ENCODE measurements at places on chromosomes 13 and 19.

DNA sequence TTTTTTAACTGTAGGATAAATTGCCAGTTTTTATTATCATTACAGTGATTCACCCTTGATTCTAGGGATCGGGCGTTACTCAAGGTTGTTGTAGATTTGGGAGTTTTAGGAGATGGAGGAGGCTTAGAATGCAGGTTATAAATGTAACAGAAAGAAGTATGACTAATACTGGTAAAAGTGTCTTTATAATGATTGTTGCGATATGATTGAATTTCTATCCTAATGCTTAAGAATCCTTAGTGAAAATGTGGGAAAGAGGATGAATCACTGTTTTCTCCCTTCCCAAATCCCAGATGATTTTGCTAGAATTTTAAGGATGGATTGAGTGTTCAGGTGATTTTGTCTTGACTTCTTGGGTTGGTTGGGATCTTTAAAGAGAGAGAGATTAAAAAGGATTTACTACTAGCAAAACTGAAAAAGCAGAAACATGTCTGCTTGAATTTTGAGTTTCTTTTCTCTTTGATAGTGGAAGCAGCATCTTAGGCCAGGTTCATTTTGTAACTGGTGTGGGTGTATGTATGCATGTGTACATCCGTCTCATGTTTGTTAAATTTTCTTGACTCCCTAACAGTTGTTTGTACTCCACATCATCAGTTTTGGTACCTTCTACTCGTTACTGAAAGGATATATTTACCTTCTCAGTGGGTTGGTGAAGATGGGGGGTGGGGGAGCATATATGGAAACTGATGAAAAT is 25.9 kb downstream of the ARHGAP35 start:
- DNase-seq: no peak

GRCh38 chr13:85520445-85520844 is 278.8 kb downstream of the SLITRK6 start:
- no peak for DNase-seq

- no peak for DNase-seq
Measured at GRCh38 chr13:97976610-97977521, 23.4 kb downstream of the IPO5 start.

DNA sequence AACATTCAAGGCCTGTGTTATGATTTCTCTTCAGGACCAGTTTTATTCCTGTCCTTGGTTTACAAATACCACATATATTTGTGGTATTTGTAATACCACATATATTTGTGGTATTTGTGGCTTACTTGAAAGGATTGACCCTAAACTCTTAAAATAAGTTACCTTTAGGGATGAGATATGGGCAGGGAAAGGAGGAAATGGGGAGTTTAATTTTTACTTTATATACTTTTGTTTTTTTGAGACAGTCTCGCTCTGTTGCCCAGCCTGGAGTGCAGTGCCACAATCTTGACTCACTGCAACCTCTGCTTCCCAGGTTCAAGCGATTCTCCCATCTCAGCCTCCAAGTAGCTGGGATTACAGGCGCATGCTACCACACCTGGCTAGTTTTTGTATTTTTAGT is 2.3 kb upstream of the TGDS start:
- no peak for DNase-seq

GRCh38 chr13:77985866-77986636 is 67.4 kb upstream of the EDNRB start:
- no peak for DNase-seq

DNA sequence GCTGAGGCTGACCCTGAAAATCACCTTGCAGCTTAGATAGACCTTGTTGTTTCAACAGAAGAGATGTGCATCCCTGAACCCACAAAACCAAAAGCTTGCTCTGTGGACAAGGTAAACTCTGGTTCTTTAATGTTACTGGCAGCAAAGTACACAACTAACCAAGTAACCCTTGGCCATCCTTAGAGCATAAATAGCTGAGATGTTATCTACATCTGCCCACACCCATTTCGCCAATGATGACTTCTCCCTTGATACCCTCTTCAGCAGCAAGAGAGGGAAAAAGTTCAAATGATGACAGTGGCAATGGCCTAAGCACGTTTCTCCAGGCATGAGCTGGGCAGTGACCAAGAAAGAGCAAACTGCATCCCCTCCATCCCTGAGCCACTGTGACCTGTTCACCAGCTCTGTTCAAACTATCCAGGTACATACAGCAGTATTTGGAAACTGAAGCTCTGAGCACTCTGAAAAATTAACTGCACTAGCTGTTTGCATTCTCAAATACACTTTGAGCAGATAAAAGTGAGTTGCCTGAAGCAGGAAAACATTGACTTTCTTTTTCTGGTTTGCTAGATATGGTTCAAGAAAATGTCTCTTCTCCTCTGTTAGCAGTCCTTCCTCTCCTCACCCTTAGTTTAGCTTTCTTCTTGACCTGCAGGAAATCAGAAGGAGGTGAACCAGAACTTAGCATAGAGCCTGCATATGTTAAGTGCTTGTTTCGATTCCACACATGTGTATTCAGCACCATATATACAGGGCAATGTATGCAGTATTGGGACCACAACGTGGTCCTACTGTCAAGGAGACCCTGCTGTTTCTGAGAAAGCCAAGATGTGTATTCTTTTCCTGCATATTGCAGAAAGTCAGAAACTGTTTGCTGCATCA is 231.7 kb downstream of the FOXO1 start:
- DNase-seq: no peak

DNA sequence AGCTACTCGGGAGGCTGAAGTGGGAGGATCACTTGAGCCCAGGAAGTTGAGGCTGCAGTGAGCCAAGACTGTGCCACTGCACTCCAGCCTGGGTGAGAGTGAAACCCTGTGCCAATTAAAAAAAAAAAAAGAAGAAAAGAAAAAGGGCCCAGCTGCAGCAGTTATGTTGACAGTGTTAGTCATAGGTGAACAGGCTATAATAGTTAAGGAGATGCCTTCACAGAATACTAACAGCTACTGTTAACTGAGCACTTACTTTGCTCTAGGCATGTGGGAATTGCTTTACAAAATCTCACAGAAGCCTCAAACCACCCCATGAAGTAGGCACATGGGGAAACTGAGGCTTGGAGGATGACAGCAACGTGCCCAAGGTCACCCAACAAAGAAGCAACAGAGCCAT is 3.9 kb downstream of the FBXO17 start:
- DNase-seq: no peak
